Progenitor cell of endocrine pancreas (in vitro differentiated cells): ENCODE measurements at places on chromosomes 2 and 18. TPM values are rescaled to one million over a fixed set of nuclear protein-coding genes. Genes with fewer than 3 reads are reported as not detected.
A peak's percentile ranks its signal among the peaks of the same experiment; 100 is the strongest.

Gene NPHP1
- 13.5 and 14.3 TPM in 2 replicates for total RNA-seq

Gene DTNA
- total RNA-seq, result 25.4 and 34.0 TPM in 2 replicates

DNA sequence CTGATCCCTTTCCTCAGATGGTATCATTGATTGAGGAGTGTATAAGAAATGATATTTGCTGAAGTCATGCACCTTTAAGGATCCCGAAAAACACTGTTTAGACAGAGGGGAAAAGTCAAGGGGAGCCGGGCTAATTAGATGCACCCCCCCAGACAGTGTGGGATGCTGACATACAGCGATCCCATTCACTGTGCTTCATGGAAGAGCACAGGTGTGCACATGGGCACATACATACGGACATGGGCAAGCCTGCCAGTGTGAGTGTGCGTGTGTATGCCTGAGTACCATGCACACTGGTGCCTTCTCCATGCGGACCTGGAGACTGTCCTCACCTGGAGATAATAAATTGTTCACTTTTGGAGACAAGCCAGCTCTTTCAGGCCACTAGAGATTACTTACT is 22.6 kb downstream of the MEIS1 start:
- no peak overlapping the region for H3K4me3 ChIP-seq
- DNase-seq, result no peak
- H3K4me1 ChIP-seq, result peaks cover 35% of the 10 kb centered on the region
- H3K27me3 ChIP-seq, result no peaks in the 10 kb centered on the region

GRCh38 chr2:65529419-65529818 is 97.0 kb upstream of the SPRED2 start:
- H3K36me3 ChIP-seq, result no peaks in the 10 kb centered on the region
- no peak overlapping the region for H3K4me3 ChIP-seq
- no peak for DNase-seq
- no peak overlapping the region for H3K27ac ChIP-seq

Gene RTP5
- total RNA-seq, result not detected in 2 replicates

Gene ZNF516
- total RNA-seq, result 106 and 108 TPM in 2 replicates

DNA sequence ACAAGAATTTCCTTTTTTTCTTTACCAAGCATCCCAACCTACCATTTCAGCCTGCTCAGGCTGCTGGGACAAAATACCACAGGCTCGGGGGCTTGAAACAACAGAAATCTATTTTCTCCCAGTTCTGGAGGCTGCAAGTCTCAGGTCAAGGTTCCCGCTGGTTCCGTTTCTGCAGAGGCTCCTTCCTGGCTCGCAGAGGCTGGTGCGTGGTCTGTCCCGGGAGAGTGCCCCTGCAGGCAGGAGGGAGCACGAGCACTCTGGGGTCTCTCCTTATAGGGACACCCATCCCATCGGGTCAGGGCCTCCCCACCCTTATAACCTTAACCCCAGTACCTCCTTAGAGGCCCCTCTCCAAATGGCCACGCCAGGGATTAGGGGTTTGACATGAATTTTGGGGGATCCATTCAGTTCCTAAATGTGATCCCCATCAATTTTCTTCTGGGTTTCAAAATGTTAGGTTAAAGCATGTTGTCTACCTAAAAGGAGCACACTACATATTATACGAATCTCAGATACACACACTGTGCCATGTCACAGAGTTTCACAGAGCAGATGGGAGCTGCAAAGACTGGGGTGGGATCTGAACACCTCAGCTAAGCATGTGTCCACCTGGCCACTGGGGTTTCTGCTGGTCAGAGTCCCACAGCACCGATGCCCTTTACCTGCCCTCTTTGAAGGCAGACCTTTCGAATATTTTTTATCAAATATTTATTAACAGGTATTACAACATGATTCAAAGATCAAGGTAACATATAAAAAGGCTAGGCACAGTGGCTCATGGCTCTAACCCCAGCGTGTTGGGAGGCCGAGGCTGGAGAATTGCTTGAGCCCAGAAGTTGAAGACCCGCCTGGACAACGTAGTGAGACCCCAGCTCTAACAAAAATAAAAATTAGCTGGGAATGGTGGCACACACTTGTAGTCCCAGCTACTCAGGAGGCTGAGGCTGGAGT is 17.6 kb upstream of the ADI1 start:
- H3K27me3 ChIP-seq, result no peaks in the 10 kb centered on the region
- DNase-seq, result no peak
- peaks cover 11% of the 10 kb centered on the region for H3K4me1 ChIP-seq
- peak overlapping the region; percentile 32 for H3K4me3 ChIP-seq
- H3K36me3 ChIP-seq, result peaks cover 5% of the 10 kb centered on the region

DNA sequence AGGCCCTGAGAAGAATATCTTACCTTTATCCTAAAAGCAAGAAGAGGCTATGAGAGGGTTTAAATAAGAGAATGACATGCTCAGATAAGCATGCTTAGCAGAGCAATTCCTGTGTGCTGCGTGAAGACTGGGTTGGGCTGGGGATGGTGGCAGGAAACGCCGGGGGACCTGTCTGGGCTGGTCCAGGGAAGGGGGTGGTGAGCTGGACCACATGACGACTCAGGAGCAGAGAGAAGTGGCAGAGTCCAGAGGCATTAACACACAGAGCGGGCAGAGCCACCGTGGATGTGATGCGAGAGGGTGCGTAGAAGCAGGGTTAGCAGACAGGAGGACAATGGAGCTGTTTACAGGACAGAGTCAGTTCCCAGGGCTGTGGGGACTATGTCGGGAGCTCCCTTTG is 84.5 kb downstream of the ZBTB7C start:
- no peak for DNase-seq
- peaks cover 24% of the 10 kb centered on the region for H3K27me3 ChIP-seq
- no peak overlapping the region for H3K27ac ChIP-seq
